ENCODE measurements at places on chromosomes 16 and 17.

DNA sequence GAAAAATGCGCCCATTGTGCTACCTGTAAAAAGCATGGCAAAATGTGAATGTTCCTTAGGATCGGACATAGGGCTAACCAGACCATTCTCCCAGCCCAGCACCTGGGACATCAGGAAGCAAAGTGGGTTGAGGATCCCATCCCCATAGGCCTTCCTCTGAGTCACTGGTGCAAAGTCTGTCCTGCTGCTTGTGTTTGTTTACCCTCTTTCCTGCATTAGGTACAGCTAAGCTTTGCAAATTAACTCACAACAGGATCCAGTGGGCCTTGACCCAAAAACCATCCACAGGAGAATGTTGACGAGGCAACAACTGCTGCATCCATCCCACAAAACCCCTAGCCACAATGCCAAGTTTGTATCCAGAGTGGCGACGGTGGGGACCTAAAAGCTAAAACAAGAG lies 106.2 kb downstream of the GRIN2A start:
- DNase-seq, result no peak

- no peak for DNase-seq
These were observed 172.5 kb downstream of the WWOX start for GRCh38 chr16:78271981-78272380.

- DNase-seq, result peak; percentile 31
These were observed 2.0 kb downstream of the CBX8 start for GRCh38 chr17:79794659-79795511.

DNA sequence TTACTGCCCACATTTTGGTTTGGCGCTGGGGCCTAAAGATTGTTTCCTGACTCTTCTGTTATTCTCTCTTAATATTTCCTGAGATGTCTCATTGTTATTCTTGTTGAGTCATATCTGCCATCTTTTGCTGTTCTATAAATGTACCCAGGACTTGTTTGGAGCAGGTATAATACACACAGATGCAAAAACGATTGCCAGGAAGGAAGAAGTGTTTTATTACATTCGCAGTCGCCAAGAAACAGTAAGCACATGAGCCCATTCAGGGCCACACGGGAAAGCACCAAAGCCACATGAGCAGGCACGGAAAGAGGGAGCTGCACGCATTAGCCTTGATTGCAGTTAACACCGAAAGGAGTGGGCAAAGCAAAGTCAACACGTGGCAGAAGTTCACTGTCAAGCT lies 70.2 kb downstream of the ARHGAP44 start:
- no peak for DNase-seq

- DNase-seq, result peak; percentile 33
These were observed 219.1 kb downstream of the STX8 start for GRCh38 chr17:9356488-9356911.

GRCh38 chr17:36655726-36656125 lies 54.3 kb downstream of the MRM1 start:
- no peak for DNase-seq

DNA sequence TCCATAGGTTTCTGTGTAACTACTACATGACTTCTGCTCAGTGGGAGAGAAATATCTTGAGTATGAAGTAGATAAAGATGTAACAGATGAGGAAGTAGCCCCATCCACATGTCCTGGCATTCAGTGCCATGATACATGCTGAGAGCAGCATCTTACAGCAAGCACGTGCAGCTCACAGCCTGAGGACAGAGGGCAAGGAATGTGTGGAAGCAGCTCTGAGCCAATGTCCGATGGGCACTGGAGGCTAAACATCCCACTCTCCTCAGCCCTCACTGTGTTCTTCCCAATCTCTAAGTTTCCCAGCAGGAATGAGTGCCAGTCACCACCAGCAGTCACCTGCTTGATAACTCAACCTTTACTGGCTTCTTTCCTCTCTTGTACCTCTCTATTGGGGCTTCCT lies 40.4 kb downstream of the CFDP1 start:
- DNase-seq, result peak; percentile 28

GRCh38 chr17:31753011-31753410 lies 106.0 kb downstream of the COPRS start:
- no peak for DNase-seq

- DNase-seq, result no peak
These were observed 664.4 kb downstream of the CDH8 start for GRCh38 chr16:61371881-61372280.

- no peak for DNase-seq
These were observed 7.8 kb downstream of the HGS start for GRCh38 chr17:81691608-81692007.

DNA sequence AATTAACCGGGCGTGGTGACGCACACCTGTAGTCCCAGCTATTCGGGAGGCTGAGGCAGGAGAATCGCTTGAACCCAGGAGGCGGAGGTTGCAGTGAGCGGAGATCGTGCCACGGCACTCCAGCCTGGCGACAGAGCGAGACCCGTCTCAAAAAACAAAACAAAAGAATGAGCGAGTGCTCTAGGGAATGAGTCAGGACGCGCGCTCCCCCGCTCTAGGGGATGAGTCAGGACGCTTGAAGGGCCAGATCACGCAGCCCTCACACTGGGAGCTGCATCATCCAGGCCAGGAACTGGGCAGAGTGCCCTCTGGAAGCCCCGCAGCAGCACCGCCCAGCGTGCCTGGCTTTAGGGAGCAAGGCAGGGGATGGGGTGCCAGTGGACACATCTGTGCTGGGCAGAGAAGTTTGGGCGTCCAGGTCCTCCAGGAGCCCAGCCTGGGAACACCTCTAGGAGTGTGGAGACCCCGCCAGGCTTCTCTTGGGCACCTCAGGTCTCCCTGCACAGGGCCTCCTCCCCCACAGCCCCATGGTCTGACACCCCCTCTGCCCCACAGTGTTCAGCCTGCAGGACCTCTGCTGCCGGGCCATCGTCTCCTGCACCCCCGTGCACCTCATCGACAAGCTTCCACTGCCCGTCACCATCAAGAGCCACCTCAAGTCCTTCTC lies 3.9 kb upstream of the WFIKKN1 start:
- DNase-seq, result no peak

- DNase-seq, result no peak
These were observed 59.9 kb downstream of the ABR start for GRCh38 chr17:1119924-1120323.

GRCh38 chr17:27504188-27504995 lies 48.1 kb downstream of the KSR1 start:
- DNase-seq, result no peak

DNA sequence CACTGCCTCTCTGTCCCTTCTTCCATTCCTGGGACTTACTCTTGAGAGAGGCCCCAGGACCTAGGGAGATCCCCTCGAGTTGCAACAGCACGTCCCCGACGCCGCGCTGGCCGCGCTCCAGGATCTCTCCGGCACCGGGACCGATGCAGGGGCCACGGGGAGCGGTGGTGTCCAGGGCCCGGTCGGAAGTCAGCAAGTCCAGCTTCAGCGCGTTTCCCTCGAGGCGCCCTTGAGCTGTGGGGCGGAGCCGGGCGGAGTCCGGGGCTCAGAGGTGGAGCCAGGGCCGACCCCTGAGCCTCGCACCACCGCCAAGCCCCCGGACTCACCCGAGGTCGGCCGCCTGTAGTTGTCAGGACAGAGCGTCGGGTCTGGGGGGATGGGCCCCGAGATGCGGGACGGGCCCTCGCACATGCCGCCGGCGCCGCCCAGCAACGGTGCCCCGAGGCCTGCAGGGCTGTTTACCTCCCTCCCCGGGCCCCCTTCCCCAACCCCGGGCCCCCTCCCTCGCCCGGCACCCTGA lies 458 bp downstream of the ENKD1 start:
- peak; percentile 69 for DNase-seq

- DNase-seq, result no peak
These were observed 7.5 kb downstream of the CACNG1 start for GRCh38 chr17:67051837-67052236.

- peak; percentile 53 for DNase-seq
These were observed 19.9 kb downstream of the RPH3AL start for GRCh38 chr17:332558-333322.

- no peak for DNase-seq
These were observed 1951.0 kb downstream of the TP53TG3F start for GRCh38 chr16:35410438-35410837.

GRCh38 chr16:86256995-86257394 lies 253.3 kb upstream of the FOXF1 start:
- no peak for DNase-seq

GRCh38 chr17:38732376-38733281 lies 2.5 kb downstream of the CISD3 start:
- DNase-seq, result no peak

- DNase-seq, result no peak
These were observed 46.0 kb downstream of the TMC5 start for GRCh38 chr16:19463468-19464315.

GRCh38 chr17:75267153-75267410 lies 3.9 kb downstream of the MIF4GD start:
- no peak for DNase-seq

GRCh38 chr16:64311241-64311640 lies 810.6 kb downstream of the CDH11 start:
- DNase-seq, result no peak

- DNase-seq, result no peak
These were observed 28.1 kb upstream of the PECAM1 start for GRCh38 chr17:64418506-64419339.

- no peak for DNase-seq
These were observed 41.3 kb upstream of the ATP2A3 start for GRCh38 chr17:4005296-4006164.

DNA sequence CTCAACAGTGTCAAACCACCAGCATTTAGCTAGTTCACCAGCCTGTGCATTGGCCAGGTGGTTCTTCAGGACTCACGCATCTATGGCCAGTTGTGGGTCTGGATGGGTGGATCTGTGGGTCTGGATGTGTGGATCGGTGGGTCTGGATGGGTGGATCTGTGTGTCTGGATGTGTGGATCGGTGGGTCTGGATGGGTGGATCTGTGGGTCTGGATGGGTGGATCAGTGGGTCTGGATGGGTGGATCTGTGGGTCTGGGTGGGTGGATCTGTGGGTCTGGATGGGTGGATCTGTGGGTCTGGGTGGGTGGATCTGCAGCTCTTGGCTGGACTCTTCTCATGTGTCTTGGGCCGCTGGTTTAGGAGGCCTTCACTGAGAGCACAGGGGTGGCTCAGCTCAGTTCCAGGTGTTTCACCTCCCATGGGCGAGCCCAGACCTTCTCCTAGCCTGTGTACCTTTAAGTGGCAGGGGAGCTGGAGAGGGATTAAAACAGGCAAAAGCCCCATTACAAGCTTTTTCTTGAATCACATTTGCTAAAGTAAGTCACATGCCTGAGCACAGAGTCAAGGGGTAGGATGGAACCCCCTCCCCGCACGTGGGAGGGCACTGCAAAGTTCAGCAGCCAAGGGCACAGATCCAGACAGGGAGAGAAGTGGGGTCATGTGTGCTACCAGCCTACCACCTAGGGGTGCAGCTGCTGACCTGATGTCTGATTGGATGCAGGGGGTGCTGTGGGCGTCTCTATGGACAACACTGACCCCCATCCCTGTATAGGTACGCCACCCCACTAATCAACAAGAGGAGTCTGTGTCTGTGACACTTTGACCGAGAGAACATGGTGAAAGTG lies 3.4 kb upstream of the NUBP1 start:
- DNase-seq, result no peak

- DNase-seq, result no peak
These were observed at the start of gene ABCA9 for GRCh38 chr17:69060822-69061221. Gene ABCA9, minus strand, starts transcription at chr17:69060927. Its CDS starts 9,801 bp downstream, at chr17:69051126.

- no peak for DNase-seq
These were observed 1.0 kb downstream of the HOXB5 start for GRCh38 chr17:48592577-48592976.

DNA sequence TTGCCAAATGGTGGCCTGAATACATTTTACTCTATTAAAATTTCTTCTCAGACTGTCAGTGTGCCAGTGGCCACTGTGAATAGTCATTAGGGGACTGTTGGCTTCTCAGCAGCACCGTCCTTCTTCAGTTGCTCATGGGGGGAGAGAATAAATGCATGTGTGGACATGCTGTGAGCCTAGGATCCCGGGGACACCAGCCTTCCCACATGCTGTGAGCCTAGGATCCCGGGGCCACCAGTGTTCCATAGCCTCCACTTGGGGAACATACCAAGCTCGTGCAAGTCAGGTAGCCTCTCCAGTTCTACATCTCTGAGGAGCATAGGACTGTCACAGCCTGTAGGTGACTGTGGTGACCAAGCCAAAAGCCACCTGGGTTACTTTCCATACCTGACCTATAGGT lies 51.5 kb downstream of the BANP start:
- DNase-seq, result no peak

DNA sequence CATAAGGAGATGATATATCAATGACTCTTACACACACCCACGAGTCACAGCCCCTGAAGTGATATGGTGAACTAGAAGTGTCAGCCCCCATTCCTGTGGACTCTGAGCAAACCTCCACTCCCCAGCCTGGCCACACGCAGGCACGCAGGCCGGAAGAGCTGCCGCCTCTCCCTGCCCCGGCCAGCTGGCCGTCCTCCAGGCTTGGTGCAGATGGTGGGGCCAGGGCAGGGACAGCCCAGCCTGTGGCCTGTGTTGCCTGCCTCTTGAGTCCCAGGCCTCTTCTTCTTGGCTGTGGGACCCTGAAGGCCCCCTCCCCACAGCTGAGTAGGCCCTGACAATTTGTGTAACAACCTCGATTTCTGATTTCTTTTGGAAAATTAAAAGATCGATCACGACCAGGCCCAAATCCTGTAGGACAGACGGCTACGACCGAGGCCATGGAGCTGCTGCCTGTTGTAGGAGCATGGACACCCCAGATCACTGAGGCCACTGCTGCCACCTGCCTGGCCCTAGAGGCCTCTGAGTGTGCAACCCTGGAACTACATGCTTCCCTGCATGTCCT lies 10.0 kb upstream of the MPRIP start:
- peak; percentile 81 for DNase-seq

- no peak for DNase-seq
These were observed 13.6 kb downstream of the HLF start for GRCh38 chr17:55278173-55278961.

DNA sequence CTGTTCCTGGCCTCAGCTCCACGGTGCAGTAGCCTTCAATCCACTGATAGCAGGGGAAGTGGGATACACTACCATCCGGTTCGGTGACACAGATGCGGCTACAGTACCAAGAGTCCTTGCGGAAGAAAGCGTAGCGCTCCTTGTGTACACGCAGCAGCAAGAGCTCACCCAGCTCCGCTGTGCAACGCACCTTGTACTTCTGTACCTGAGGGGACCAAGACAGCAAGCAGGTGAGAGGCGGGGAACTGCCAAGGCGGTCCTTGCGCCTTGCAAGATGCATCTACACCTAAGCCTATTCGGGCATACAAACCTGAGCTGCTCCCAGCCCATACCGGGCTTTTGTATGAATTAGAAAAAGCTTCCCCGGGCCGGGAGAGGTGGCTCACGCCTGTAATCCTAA lies 1.5 kb downstream of the ALOXE3 start:
- no peak for DNase-seq

- no peak for DNase-seq
These were observed 18.2 kb downstream of the ATXN1L start for GRCh38 chr16:71863995-71864394.

- DNase-seq, result peak; percentile 13
These were observed 13.0 kb downstream of the CARD14 start for GRCh38 chr17:80182845-80183223.

DNA sequence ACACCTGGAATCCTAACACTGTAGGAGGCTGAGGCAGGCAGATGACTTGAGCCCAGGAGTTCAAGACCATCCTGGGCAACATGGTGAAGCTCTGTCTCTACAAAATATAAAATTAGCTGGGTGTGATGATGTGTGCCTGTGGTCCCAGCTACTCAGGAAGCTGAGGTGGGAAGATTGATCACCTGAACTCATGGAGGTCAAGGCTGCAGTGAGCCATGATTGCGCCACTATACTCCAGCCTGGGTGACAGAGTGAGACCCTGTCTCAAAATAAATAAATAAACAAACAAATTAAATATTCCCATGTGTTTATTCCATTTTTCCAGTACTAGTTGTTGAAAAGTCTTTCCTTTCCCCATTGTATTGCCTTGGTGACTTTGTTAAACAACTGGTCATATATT lies 74.8 kb upstream of the DNAH17 start:
- DNase-seq, result no peak
